Activated T-cell treated with anti-CD3 and anti-CD28 coated beads, Interleukin-2, amount 50 U/mL, for 4 hours (primary cell): ENCODE measurements at places on chromosomes 12 and 14.

GRCh38 chr14:68234101-68234905 is 414.7 kb downstream of the RAD51B start:
- no peak for DNase-seq

DNA sequence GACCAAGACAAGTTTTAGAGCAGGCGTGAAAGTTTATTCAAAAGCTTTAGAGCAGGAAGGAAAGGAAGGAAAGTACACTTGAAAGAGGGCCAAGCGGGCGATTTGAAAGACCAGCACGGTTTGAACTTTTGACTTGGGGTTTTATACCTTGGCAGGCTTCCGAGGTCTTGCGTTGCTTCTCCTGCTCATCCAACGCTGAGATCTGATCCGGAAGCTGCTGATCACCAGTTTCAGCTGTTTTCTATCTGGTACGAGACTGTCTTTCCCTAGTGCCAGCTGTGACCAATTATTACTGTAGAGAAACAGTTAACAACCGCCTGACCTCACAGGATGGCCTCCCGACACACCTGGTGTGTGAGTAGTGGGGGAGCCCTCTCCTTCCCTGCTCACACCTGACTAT is 20.6 kb upstream of the SNRPF start:
- no peak for DNase-seq

DNA sequence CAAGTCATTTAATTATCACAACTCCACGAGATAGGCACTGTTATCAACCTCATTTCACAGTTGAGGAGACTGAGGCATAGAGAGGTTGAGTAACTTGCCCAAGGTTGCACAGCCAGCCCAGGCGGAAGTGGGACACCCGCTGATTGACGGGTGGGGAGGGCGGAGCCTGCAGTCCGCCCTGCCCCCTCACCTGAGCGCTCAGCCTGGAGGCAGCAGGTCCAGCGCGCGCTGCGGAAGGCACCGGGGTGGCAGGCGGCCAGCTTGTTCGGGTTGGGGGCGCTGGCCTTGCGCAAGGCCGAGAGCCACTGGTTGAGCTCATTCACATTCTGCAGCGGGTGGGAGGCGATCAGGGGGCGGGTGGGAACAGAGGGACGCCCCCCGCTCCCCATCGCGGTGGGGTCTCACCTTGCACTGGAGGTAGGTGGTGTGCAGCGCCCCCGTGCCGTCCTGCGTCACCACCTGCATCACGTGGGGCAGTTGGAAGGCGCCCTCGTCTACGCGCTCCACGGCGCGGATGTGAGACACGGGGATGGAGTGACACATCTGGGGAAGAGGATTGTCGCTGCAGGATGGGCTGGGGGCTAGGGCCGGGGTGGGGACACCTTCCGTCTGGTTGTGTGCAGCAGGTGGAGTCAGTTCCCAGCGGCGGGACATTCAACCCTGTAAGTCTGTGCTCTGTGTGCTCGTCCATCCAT is 31.7 kb downstream of the RASAL1 start:
- peak; percentile 49 for DNase-seq

GRCh38 chr12:7075518-7075917 is 15.0 kb downstream of the C1S start:
- no peak for DNase-seq

DNA sequence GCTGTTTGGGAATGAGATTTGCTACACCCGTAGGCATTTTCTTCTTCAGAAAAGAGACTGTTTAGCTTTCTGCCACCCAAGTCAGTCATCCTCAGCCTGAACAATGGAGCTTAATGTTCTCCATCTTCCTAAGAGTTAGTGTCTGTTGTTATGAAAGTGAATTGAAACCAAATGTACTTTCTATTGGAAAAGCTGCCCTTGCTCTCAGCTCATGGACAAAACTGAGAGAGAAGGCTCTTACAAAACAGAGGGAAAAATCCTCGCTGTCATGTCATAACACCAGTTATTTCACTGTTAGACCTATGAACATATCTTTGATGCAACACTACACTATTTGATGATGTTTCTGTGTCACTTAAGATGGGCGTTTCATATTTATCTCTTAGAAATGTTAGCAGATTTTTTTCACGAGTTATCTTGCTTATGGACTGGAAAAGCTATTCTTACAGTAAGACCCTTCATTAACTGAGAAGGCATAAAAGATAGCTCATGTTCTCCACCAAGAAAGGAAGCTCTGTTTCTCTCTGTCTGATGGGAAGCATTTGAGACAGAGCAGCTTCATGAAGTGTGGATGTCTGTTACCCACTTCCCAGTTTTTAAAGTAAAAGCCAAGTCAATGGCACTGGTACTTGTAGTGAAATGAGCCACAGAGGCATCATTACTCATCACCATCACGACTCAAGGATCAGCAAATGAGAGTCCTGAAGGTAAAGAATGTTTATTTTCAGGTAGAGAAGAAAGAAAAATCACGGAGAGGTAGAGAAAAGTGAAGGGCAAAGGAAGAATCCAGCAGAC is 483.9 kb downstream of the ZFP36L1 start:
- DNase-seq = no peak
